ENCODE measurements at places on chromosomes 1 and 21.

DNA sequence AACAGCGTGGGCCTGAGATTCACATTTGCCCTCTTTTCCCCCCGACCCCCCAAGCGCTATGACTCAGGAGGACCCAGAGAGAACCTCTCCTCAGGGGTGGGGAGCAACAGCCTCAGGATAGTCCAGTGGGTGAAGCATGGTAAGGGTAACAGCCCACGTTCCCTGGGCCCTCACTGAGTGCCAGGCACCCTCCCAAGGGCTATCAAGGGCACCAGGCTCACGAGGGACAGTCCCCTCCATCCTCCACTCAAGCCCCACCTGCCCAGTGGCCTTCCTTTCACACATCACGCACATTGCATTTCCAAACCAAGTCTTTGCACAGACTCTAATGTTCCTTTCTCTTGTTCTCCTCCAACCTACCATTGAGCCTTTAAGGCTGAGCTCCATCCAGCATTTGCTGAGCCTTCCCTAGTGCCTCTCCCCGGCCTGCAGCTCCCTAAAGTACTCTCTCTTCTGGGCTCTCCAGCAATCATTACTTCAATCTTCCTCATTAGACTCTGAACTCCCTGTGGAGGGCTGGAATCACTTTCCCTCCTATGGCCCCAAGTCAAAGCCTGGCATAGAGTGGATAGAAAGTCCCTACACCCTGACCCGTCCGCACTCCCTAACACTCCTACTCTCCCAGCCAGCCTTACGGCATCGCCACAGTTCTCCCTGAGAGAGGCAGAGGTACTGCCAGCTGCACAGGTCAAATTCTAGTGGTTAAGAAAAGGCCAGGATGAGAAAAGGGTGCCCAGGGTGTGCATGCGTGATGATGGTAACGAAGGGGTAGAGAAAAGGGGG, 1.0 kb downstream of the AKR7A2 start:
- DNase-seq = no peak

DNA sequence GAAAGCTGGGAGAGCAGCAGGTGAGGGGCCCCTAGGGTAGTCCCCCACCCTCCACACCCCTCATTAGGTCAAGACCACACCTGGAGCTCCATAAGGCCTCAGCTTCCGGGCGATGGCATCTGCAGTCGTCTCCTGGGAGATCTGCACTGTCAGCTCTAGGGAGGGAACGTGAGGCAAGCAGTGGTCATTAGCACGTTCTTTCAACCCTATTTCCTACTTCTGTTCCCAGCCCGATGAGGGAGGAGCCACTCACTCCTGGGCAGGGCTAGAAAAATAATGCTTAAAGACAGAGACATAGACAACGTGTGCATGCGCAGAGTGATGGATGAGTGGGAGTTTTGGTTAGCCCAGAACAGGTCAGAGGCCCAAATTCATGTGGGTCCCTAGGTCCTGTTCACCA, 9.7 kb downstream of the KDF1 start:
- DNase-seq = no peak

DNA sequence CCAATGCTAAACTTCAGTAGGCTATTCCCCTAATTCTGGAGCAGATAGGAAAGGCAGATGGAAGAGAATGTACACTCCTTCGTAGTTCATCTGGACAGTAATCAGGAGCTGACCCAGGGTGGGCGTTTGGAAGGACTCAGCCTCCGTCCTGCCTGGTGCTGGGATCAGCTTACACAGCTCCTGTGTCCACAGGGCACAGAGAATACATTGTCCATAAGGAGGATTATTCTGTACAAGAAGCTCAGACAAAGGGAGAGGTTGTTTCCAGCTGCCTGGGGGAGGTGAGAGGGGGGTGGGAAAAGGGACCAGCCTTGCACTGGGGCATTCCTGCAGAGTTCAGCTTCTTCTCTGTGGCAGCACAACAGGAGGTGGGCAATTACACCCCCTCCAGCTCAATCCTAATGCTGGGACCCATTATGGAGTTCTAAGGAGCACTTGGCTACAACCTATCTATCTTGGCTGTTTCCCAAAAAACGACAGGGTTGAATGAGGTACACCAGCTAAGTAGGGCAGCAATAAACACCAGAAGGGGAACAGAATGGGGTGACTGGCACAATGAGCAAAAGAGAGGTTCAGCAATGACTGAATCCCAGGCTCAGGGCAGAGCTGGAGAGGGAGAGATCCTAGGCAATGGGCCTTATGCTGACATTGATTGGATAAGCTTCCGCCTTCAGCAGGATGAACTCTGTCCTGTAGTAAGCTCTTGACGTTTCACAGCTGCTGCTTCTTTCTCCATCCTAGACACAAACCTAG, 7.4 kb downstream of the MED8 start:
- DNase-seq = no peak

DNA sequence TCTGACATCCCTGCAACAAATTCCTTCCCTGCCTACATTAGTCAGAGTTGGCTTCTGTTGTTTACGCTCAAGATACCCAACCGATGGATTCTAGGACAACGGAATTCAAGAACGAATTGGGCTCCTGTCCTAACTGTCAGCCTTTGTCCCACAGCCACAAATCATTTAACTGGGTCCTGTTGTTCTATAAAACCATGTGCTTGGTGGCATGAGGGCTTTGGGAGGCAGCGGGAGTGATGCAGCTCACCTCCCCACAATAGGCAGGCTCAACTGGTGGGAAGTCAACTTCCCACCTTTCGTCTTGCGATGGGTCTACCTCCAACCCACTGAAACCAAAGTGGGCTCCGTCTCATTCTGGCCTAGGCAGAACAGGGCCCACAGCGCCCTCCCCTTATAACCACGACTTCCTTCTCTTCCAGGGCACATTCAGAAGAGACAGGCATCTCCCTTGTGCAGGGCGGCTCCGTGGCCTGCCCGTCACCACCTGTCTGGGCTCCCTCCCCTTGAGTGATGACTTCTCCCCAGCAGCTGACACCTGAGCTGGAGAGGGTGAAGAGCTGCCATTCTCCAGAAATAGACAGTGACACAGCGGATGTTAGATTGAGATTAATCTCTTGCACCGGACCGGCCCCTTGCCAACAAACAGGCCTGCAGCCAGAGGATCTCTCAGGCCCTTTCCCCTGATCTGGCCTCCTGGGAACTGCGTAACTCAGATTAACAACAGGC, 26.5 kb downstream of the LRRC38 start:
- no peak for DNase-seq

DNA sequence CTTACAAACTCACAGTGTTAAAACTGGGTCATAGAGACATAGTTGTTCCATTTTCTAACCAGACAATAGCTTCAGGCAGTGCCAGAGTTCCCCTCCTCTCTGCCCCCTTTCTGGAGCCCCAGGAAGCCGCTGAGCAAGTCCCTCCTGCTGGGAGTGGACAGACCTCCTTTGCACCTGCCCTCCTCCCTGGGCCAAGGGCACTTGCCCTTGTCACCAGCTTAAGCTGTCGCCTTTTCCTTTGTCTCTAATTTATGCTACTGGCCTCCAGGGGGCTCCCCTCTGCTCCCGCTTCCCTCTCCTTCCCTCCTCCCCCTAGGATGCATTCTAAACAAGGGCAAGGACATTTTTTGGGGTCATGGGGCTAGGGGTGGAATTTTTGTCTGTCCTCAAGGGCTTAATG, 182.4 kb downstream of the MIS18A start:
- DNase-seq = peak; percentile 29

- DNase-seq = peak; percentile 4
Measured at GRCh38 chr1:30197639-30198450, 525.5 kb downstream of the MATN1 start.

- no peak for DNase-seq
Measured at GRCh38 chr1:26283871-26284596, 4.1 kb downstream of the SH3BGRL3 start.

DNA sequence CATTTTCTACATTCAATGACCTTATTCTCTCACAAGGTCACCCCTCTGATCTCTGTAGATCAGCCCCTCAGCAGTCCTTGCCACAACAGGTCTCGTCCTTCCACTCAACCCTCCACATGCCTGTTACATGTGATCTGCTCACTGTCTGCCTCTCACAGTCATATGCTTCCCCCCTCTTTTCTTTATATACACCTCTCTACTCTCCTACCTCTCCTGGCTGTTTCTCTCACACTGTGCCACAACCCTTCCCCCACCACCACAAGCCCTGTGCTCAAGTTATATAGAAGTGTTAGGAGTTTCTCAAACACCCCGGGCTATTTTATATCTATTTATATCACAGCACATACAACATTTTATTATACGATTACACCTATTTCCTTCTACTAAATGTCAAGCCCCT, 12.6 kb downstream of the B3GALNT2 start:
- no peak for DNase-seq

DNA sequence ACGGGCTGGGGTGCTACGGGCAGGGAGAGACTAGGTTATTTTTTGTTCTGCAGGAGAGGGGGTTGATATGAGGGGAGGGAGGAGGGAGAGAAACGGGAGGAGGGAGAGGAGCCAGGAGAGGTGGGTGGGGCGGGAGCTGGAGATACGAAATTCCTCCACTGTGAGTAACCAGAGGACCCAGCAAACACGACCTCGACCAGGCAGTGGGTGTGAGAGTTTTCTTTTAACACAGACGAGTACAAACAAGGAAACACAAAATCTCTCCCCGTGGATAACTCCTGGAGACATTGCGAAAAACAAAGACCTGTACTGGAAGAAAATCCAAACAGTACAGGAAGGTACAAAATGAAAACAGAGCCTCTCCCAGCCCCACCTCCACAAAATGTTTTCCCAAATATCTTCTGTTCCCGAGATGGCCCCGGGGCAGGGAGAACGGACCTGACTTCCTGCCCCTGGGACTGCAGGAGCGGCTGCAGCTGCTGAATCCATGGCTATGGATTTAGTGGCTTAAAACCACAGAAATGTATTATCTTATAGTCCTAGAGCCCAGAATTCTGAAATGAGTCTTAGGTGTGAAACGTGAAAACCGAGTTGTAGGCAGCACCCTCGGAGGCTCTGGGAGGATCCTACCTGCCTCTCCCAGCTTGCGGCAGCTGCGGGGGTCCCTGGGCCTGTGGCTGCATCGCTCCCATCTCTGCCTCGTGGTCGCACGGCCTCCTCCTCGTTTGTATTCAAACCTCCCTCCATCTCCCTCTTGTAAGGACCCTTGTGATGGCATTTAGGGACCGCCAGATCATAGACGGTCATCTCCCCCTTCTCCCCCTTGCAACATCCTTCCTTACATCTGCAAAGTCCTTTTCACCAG, 82.2 kb downstream of the RIPK4 start:
- DNase-seq = peak; percentile 74

DNA sequence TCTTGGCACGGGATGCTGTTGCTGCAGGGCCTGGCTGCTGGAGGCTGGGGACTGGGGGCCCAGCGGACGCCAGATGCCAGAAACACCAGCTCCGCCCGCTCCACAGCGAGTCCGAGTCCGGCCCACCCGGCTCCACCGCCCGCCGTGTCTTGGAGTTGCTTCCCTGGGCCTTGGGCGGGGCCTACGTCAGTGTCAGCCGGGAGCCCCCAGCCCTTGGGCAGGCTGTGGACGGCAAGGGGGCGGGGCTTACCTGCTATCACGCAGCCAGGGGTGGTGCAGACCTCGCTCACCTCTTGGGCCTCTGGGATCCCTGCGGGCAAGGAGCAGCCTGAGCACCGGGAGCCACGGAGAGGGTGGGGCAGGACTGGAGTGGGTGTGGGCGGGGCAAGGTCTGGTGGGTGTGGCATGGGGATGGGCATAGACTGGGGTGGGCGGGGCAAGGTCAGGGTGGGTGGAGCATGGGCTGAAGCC, 21.8 kb downstream of the MMEL1 start:
- peak; percentile 4 for DNase-seq

DNA sequence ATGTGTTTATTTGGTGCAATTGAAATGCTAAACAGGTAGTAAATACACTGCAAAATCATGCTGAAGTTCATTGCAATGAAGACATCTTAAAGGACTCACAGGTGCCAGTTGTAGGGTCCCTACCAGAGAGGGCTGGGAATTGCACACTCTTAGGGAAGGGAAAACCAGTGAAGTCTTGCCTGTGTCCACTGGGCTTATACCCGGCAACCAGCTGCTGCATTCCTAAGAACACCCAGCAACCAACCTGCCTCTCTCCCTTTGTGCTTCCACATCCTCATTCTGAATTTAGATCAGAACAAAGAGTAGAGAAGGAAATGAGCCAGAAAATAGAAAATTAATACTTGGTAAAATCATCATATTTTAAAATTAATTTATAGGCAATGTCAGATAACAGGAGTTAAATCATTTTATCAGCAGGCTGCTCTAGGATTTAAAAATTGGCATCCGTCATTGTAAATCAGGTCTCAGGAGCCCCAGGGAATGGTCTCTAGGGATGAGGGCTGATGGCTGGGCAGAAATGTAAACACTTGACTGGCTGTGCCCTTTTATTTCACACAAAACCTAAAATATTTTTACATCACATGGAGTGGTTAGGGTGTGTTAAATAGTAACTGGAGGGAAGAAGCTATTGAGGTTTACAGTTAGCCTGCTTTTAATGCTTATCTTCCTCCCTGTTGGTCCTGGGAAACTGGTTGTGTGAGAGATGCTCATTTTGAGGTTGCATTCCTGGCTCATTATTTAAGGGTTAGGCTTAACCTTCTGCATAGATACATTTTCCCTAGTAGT, 31.3 kb downstream of the PTGFRN start:
- DNase-seq = peak; percentile 25

- no peak for DNase-seq
Measured at GRCh38 chr1:9179463-9180110, 50.7 kb upstream of the GPR157 start.

GRCh38 chr1:175270361-175270760, 77.8 kb upstream of the KIAA0040 start:
- no peak for DNase-seq

DNA sequence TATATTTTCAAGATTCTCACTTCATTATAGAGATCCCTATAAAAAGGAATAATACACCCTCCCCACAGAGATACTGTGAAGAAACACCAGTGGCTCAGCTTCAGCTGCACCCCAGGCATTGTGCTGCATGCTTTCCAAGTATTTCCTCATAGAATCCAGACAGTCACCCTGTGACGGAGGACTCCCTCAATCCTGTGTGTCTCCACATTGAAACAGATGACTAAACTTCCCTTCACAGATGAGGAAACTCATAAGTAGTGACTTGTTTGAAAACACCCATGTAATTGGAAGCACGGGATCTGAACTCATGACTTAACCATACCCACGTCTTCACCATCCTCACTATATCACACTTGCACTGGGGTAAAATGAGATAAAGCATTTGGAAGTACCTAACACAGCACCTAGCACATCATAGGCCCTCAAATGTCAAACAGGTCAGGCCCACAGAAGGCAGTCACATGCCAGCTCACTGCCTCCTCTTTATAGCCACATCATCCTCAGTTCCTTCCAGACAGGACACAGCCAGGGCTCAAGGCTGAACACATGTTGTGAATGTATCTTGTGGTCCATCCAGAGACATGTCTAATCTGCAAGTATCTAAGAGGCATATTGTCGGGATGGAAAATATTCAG, 55.2 kb downstream of the GPR161 start:
- DNase-seq = peak; percentile 58

GRCh38 chr1:4599951-4600481, 54.4 kb upstream of the AJAP1 start:
- no peak for DNase-seq

GRCh38 chr1:189434461-189434860, 1043.2 kb downstream of the BRINP3 start:
- no peak for DNase-seq

DNA sequence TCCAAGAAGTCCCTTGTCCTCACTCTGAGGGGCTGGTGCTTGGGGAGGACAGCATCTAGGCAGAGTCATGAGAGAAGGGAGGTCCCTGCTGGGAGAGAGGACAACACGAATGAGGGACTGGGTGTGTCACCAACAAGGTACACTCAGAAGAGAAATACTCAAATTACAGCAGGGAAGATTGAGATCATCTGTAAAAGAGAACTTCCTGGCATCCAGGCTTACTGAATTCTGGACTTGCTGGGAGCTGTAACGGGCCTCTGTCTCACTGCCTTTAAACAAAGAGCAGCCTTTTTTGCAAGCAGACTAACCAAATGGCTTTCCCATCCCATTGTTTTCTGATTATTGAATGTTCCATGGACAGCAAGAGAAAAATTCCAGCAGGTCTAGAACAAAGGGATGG, 195.7 kb upstream of the RAB4A start:
- DNase-seq = no peak
